Endodermal cell (in vitro differentiated cells): ENCODE measurements at places on chromosomes 2 and 18. TPM values are rescaled to one million over a fixed set of nuclear protein-coding genes. Genes with fewer than 3 reads are reported as not detected.

DNA sequence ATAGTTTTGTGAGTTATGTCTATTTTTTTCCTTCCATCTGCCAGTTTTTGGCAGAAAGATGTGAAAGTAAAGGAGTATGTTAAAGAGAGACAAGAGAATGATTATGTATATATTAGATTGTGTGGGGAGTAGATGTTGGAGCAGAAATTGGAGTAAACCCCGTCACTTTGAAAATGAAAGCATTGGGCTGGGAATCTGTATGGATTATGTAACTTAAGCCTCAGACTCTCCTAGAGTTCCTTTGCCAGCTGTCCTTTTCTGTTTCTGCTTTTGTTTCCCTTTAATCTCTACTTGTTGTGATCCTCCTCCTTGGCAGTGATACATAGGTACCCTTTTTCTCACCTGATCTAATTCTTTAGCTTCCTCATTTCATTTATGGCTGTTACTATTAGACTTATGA, 19.2 kb downstream of the CCDC138 start:
- DNase-seq, result no peak

Gene IL36A
- total RNA-seq, result not detected in 2 replicates

DNA sequence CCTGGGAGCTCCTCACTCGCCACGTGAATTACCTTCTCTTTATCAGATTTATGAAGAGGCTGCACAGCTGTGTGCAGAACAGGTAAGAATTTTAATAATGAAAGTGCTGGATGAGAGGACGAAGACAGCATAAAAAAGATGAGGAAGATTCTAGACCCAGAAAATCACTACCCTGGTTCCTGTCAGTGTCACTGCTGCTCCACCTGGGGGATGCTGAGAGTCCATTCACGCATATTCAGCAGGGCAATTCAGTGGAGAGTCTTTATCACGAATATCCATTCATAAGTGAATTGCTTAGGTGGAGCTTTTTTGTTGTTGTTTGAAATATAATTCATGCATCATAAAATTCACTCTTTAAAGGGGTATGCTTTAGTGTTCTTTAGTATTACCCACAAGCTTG, 52.0 kb downstream of the MRPL33 start:
- no peak for DNase-seq

Gene CNTNAP5
- 4.4 to 8.2 TPM (median 5.9 TPM) in 3 replicates for total RNA-seq

Gene EPHA4
- 60.1 and 74.1 TPM in 2 replicates for total RNA-seq

Gene DES
- total RNA-seq, result 0.88 to 3.8 TPM (median 3.5 TPM) in 3 replicates

DNA sequence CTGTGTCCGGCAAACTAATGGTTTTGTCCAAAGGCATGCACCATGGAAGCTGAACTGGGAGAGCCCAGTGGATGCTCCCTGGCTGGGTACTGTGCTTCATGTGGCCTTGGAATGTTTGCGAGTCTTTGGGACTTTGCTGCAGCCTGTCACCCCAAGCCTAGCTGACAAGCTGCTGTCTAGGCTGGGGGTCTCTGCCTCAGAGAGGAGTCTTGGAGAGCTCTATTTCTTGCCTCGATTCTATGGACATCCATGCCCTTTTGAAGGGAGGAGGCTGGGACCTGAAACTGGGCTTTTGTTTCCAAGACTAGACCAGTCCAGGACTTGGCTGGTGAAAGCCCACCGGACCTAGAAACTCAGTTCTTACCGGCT, 1.7 kb downstream of the MARS2 start:
- peak; percentile 56 for DNase-seq

- DNase-seq, result no peak
Measured at GRCh38 chr18:35458271-35458670, 39.5 kb downstream of the INO80C start.

DNA sequence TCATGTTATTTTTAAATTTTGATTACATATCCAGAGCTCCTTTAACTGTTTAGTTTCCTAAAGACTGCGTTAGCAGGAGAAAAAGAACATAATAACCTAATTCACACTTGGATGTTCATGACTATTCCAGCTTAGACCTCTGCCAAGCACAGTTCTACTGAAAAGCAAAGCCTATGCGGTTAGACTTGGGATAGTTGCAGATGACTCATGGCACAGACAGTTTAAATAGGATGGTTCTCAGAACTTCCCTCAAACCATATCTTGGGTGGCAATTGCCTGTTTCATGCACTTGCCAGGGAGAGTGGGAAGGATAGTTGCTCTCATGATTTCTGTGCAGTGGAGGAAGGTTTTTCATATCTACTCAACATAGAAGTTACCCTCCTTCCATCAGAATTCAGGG, 149.7 kb upstream of the KLHL29 start:
- DNase-seq, result no peak

DNA sequence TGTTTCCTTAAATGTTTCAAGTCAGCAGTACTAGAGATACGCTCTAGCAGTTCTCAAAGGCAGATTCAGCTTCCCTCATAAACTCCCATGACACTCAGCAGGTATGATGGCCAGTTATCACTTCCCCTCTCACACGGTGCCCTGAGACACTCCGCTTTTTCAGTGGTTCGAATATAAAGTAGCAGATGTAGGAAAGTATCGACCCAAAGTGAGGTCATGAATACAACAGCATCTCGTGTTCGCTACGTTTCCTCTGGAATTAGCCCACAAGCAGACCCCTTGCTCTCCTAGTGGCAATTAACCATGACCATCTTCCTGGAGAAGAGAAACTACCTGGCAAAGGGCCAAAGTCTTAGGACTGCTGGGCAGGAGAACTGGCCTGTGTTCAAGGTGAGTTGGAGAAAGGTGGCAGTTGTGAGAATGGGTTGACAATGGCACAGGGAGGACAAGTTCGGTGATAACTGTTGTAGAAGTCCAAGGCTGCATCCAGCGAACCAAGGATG, 9.3 kb upstream of the AGBL5 start:
- no peak for DNase-seq

DNA sequence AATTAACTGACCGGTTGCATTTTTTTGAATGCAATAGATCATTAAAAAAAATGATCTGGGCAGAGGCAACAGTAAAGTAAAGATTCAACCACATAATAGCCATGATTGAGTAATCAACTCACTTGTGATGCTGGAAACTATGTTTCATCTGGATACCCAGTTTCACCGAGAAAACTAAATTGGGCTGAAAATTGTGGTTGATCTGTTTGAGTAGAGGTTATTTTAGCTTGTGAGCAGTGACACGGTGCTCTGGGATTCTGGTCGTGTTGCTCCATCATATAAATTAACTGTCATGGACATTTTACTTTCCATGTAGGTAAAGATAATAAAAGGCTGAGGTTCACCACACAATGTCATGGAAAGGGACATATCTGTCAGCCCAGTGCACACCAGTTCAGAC, 58.7 kb downstream of the CD226 start:
- no peak for DNase-seq

- DNase-seq, result no peak
Measured at GRCh38 chr2:166334805-166335204, 40.9 kb downstream of the SCN9A start.

GRCh38 chr2:106996171-106996769, 110.3 kb upstream of the ST6GAL2 start:
- DNase-seq, result no peak

DNA sequence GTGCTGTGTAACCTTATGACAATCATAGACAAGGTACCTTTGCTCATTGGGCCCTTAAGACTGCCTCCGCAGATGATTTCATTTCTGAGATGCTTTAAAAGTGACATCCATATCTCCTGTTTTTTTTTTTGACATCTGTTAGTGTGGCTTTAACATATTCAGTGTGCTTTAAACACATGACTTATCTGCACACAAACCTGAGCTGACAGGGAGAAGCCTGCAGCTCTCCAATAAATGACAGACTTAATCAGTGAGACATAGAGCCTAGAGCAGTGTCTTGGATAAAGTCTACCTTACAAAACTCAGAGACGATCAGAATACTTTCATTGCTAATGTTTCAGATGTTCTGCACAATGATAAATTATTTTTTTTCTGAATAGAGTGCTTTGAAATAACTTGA, 130.7 kb downstream of the UBE2E3 start:
- DNase-seq, result no peak

GRCh38 chr2:205967391-205968075, 118.4 kb downstream of the INO80D start:
- DNase-seq, result no peak

DNA sequence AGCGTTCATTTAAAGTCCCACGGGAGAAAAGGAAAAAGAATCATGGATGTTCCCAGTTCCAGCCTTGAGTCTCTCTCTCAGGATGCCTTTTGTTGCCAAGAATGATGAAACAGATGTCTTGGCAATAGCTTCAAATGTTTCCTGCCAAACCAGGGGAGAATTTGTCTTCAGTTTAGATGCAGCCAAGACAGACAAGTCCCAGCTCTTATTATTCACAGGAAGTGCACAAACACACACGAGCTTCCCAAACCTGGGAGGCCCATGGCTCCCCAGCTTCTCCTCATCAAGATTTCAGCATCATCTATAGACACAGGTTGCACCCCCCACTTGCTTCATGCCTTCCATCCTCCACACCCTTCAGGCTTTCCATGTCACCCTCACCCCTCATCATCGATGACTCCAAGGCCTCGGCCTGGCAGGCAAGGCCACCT, 45.9 kb downstream of the HS1BP3 start:
- DNase-seq, result no peak

Gene ITGB1BP1
- total RNA-seq, result 32.8 to 58.9 TPM (median 51.4 TPM) in 3 replicates

DNA sequence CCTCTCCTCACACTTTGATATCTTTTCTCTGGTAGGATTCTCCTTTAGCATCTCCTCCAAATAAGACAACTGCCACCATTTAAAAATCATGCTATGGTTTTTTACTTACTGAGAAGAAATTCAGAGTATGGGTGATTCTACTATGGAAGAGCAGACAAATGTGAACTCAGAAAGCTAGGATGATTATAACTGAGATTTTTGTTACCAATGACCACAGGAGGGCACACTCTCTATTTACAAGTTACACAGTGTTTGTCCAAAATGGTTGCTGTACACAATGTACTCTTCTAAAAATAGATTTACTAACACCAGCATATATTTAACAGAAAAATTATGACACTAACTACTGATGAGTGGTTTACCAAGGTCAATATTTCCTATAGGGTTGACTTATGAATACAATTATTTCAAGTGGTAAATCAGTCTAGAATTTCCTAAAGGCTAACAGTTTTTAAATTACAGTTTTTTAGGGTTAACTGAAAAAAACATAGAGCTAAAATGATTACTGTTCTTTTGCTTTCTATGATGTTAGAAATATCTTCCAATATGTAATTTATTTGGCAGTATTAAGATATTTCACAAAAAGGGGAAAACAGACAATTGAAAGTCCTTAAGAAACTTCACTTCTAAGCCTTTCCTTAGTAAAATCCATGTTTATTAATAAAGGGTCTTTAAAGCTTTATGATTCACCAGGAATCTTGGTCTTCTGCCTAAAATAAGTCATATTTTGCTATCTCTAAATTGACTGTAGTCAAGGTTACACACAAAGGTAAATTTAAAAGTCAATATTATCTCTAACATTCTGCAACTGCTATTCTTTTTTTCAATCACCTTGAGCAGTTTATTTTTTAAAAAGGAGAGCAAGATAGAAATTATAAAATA, 57.2 kb downstream of the MAP4K3 start:
- no peak for DNase-seq

DNA sequence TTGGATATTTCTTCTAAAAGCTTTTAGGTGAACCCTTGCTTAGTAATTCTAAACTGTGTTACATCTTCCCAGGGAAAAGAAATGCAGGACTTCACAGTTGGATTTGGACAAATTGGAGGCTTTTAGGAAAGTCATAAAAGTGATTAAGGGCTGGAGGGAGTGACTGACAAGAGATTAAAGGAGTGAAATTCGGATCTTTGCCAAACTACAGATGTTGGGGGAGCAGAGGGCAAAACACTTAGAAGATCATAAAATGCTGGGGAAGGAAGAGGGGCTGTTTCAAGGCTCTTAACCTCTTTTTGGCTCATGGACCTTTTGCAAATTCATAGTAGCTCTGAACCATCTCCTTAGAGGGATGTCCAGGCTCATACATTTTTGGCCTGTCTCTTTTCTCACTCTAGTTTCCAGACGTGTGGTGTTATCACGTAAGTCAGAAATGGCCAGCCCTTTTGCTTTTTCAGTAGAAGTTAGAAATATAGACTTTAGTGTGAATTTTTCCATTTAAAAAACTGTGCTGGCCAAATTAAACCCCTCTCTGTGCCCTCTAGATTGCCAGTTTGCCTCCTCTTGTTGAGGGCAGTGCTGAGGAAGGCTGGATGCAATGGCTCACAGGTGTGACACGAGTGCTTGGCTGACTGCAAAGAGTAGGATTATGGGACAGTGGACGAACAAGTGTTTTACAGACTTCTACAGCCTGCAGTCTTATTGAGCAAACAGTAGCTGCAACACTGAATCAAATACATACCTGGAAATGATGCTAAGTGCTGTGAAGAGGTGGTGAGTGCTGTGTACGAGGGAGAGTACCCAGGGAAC, 109.9 kb downstream of the LYPD6B start:
- no peak for DNase-seq

- no peak for DNase-seq
Measured at GRCh38 chr2:67828066-67828465, 234.7 kb downstream of the C1D start.

- DNase-seq, result no peak
Measured at GRCh38 chr2:40184551-40184950, 267.3 kb downstream of the SLC8A1 start.

Gene TLX2
- total RNA-seq, result 0.14 and 0.22 TPM in 2 replicates

DNA sequence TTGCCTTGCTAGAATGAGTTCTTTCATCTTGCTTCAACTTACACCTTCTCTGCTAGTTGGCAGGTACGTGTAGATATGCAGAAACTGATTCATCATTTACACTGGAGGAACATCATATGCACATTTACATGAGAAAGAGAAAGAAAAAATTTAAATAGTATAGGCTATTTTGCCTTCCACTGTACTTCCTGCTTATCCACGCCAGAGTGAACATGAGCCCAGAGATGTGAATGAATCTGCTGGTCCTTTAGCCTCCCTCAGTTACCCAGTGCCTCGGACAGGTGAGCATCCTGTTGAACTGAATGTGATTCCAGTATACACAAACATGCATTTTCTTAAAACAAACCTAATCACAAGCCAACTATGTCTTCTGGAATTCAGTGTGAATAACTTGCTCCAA, 83.6 kb downstream of the SESTD1 start:
- DNase-seq, result no peak

Gene SH3RF3
- total RNA-seq, result 1.8 TPM in 2 replicates

- no peak for DNase-seq
Measured at GRCh38 chr2:181755181-181755580, 74.9 kb upstream of the NEUROD1 start.

Gene HTR2B
- total RNA-seq, result not detected in 3 replicates

DNA sequence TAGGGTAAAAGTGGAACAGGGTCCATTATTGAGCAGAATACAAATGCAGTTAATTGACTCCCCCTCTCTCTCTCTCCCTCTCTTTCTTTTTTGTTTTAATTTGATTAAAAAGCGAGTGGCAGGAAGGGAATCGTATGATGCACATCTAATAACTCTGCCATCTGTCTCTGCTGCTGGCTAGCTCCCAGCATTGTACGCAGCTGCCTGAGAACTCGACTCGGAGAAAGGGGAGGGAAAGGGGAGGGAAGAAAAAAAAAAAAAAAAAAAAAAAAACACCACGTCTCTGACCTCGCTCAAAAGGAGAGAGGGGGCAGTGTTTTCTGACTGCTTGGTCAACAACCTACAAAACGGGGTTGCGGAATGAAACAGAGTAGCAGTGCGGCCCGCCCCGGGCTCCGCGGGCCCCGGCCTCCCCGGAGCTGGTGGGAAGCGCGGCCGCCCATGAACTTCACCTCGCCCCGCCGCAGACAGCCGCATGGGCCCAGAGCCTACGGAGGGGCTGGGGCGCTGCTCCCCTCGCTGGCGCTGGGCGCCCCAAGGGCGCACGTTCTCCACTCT, 265.7 kb downstream of the TCF4 start:
- DNase-seq, result peak; percentile 87

Gene MREG
- total RNA-seq, result 7.8 to 17.2 TPM (median 13.0 TPM) in 3 replicates

- DNase-seq, result no peak
Measured at GRCh38 chr2:24793761-24794435, 673 bp downstream of the CENPO start.

Gene DNPEP
- 68.9 to 127 TPM (median 76.1 TPM) in 3 replicates for total RNA-seq
